ENCODE measurements at places on chromosomes 1 and 21. TPM values are rescaled to one million over a fixed set of nuclear protein-coding genes. Genes with fewer than 3 reads are reported as not detected.

DNA sequence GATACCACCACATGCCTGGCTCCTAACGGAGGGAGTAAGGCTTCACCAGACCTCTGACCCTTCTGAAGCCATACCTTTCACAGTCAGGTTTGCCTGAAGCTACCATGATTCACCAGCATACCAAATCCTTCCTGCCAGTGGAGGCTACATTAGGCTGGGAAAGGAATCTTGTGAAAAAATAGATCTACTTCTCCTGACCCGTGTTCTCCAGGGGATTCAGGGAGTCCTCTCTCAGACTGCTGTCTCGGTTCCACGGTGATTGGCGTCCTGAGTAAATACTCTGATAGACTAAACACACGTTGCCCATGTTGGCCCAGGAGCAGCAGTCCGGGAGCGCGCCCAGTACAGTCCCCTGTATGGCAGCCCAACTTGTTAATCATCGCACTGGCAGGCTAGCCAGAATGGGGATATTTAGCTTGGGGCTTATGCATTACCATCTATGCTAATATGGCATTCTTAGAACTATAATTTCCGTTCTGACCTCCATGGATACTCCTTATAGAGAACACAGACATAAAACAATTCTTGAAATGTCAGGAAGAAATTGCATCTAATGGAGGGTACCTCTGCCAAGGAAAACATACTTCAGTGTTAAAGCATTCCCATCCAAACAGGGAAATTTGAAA, 173.2 kb downstream of the ROR1 start:
- H3K27ac ChIP-seq: peak overlapping the region; percentile 96
- peak overlapping the region; percentile 6 for H3K4me3 ChIP-seq
- H3K4me1 ChIP-seq: peaks cover 99% of the 10 kb centered on the region
- no peaks in the 10 kb centered on the region for H3K27me3 ChIP-seq

GRCh38 chr1:56573311-56573710, 6.1 kb downstream of the PLPP3 start:
- H3K27ac ChIP-seq: no peak overlapping the region
- H3K4me3 ChIP-seq: no peak overlapping the region
- DNase-seq: no peak
- H3K4me1 ChIP-seq: peaks cover 56% of the 10 kb centered on the region
- peaks cover 2% of the 10 kb centered on the region for H3K36me3 ChIP-seq

DNA sequence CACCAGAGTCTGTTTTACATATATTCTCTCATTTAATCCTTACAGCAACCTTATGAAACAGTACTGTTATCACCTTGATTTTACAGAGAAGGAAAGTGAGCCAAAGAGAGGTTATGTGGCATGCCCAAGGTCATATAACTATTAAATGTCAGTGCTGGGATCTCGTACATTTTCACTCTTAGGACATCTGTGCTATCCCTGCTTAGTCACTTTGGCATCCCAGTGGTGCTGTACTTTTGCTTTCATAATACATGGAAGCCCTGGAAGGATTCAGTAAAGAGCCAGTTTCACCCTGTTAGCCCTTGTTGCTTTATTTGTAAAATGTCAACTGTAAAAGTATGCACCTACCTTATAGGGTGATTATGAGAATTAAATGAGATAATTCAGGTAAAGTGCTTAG, 104.4 kb downstream of the NFIA start:
- peaks cover 67% of the 10 kb centered on the region for H3K4me1 ChIP-seq
- DNase-seq: no peak
- no peak overlapping the region for H3K27ac ChIP-seq
- no peak overlapping the region for H3K4me3 ChIP-seq

FCN3 gene
- total RNA-seq: not detected

- H3K36me3 ChIP-seq: no peaks in the 10 kb centered on the region
- no peaks in the 10 kb centered on the region for H3K27me3 ChIP-seq
- no peak overlapping the region for H3K4me3 ChIP-seq
- H3K4me1 ChIP-seq: peaks cover 95% of the 10 kb centered on the region
- DNase-seq: no peak
These were observed 101.8 kb downstream of the ROR1 start for GRCh38 chr1:63875636-63876035.

DNA sequence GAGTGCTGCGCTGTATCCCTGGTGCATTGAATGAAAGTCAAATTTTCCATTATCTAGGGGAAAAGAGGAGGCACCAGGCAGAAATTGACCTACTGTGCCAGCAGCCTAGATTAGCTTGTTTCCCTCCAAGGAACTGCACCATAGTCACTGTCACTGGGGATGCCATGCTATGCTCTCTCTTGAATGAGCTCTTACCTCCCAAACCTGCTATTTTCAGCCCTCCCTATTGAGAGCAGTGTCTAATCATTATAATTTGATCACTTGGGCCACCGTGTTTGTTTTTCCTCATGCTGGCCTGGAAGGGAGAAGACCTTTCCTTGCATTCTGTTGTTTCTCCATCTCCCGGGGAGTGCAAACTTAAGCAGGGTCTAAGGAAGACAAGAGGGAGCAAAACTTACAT, 492.9 kb downstream of the SIPA1L2 start:
- H3K4me1 ChIP-seq: peaks cover 3% of the 10 kb centered on the region
- H3K4me3 ChIP-seq: no peak overlapping the region
- H3K27me3 ChIP-seq: no peaks in the 10 kb centered on the region
- H3K36me3 ChIP-seq: peaks cover 2% of the 10 kb centered on the region
- no peak overlapping the region for H3K27ac ChIP-seq

GRCh38 chr1:232682248-232682647, 52.3 kb upstream of the SIPA1L2 start:
- no peaks in the 10 kb centered on the region for H3K36me3 ChIP-seq
- DNase-seq: no peak
- H3K4me1 ChIP-seq: peaks cover 6% of the 10 kb centered on the region

DNA sequence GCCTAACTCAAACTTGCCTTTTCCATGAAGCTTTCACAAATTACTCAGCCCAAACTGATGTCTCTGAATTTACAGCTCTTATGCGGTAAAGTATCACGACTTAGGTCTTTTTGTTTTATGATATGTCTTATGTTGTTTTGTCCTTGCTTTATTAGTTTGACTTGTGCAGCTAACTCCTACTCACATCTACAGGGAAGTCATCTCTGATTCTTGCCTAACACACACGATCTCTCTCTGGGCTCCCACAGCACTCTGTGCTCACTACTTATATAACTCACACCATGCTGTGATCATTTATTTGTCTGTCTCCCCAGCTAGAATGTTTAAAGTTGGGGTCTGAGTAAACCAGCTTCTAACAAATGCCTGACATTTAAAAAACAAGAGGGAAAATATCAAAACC, 9.3 kb upstream of the PI4KB start:
- DNase-seq: no peak
- H3K36me3 ChIP-seq: no peaks in the 10 kb centered on the region
- H3K4me3 ChIP-seq: no peak overlapping the region
- H3K27ac ChIP-seq: no peak overlapping the region
- peaks cover 5% of the 10 kb centered on the region for H3K4me1 ChIP-seq

URB2 gene
- total RNA-seq: 11.7 TPM

- no peaks in the 10 kb centered on the region for H3K27me3 ChIP-seq
- peak; percentile 39 for DNase-seq
- no peaks in the 10 kb centered on the region for H3K36me3 ChIP-seq
- no peak overlapping the region for H3K4me3 ChIP-seq
- H3K27ac ChIP-seq: no peak overlapping the region
These were observed 68.9 kb upstream of the ACTRT2 start for GRCh38 chr1:2952371-2952770.

- H3K36me3 ChIP-seq: no peaks in the 10 kb centered on the region
- no peak overlapping the region for H3K4me3 ChIP-seq
- no peaks in the 10 kb centered on the region for H3K4me1 ChIP-seq
- DNase-seq: no peak
- H3K27ac ChIP-seq: no peak overlapping the region
These were observed 122.3 kb upstream of the BACE2 start for GRCh38 chr21:41045534-41046268.

DNA sequence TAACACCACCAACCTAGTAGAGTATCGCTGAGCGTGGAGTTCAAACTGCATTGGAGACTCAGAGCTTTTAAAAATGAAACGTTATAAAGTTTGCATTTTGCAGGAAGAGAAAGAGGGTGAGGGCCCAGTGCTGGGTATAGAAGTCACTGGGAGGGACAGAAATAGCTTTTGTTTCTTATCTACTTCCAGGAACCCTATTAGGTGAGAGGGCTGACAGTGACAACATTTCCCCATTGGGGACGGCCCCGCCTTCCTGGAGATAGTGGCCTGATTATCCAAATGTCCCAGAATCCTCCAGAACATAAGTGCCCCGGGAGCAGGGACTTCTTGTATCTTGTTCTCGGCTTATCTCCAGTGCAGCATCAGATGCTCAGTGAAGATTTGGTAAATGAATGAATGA, 574.9 kb downstream of the PTPRU start:
- peaks cover 23% of the 10 kb centered on the region for H3K27me3 ChIP-seq
- no peaks in the 10 kb centered on the region for H3K36me3 ChIP-seq
- no peak overlapping the region for H3K4me3 ChIP-seq
- no peak overlapping the region for H3K27ac ChIP-seq
- no peaks in the 10 kb centered on the region for H3K4me1 ChIP-seq

ARHGAP30 gene
- not detected for total RNA-seq

GRCh38 chr1:178581351-178582303, 68.7 kb downstream of the TEX35 start:
- H3K36me3 ChIP-seq: no peaks in the 10 kb centered on the region
- H3K4me3 ChIP-seq: no peak overlapping the region
- DNase-seq: no peak
- no peak overlapping the region for H3K27ac ChIP-seq
- no peaks in the 10 kb centered on the region for H3K4me1 ChIP-seq

DNA sequence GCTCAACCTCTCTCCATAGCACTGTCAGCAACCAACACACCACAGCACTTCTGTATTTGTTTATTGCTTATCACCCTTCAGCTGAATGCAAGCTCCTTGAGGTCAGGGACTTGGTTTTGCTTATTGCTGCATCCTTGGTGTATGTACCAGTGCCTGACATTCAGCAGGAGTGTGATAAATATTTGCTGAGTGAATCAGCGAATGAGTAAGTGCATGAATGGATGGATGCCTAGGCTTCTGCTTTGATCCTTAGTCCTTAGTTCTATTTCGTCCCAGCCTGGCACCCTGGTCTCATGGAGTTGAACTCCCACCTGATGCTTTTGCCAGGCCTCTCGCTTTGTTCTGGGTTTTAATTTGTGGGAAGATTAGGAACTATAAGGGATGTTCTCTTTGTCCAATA, 88.2 kb downstream of the ZSCAN20 start:
- no peaks in the 10 kb centered on the region for H3K4me1 ChIP-seq
- DNase-seq: no peak
- H3K27ac ChIP-seq: no peak overlapping the region
- no peak overlapping the region for H3K4me3 ChIP-seq
- peaks cover 17% of the 10 kb centered on the region for H3K27me3 ChIP-seq

GRCh38 chr1:15407580-15407979, 2.1 kb upstream of the EFHD2 start:
- H3K4me3 ChIP-seq: no peak overlapping the region
- H3K27me3 ChIP-seq: peaks cover 2% of the 10 kb centered on the region
- H3K27ac ChIP-seq: no peak overlapping the region
- H3K36me3 ChIP-seq: no peaks in the 10 kb centered on the region

GRCh38 chr1:51839094-51839493, 39.4 kb downstream of the NRDC start:
- no peak overlapping the region for H3K4me3 ChIP-seq
- peaks cover 14% of the 10 kb centered on the region for H3K4me1 ChIP-seq
- no peak for DNase-seq
- H3K36me3 ChIP-seq: peaks cover 11% of the 10 kb centered on the region

DNA sequence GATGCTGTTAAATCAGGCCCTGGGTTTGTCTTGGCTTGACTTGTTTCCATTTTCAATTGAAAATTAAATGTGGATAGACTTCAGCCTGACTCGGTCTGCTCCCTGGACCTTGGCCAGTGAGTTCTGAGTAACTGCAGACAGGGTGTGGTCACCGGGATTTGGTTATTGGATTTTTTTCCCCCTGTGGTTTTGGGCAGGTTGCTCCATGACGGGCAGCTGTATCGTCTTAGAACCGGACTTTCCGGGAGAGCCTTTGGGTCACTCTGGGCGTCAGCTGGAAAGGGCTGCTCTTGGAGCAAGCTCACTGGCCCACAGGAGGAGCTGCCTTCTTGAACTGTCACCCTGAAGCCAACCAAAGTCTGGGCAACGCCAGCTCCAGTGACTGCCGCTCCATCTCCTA, 75.0 kb downstream of the CLIC6 start:
- H3K4me3 ChIP-seq: no peak overlapping the region
- DNase-seq: no peak
- H3K27me3 ChIP-seq: peaks cover 3% of the 10 kb centered on the region
- H3K27ac ChIP-seq: no peak overlapping the region
- peaks cover 22% of the 10 kb centered on the region for H3K4me1 ChIP-seq

DNA sequence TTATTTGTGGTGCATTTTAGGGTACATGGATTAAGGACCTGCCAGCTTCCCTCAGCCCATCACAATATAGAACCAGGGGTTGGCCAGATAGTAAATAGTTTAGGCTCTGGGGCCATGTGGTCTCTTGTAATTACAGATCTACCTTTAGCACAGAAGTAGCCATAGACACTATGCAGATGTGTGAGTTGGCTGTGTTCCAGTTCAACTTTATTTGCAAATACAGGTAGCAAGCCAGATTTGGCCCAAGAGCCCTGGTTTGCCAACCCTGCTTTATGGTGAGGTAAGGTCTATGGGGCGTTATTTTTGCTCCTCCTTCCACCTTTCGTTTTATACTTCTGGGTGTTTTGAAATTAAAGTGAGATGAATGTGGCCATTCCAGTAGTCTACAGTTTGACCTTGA, 48.7 kb downstream of the MRPS6 start:
- H3K4me1 ChIP-seq: peaks cover 42% of the 10 kb centered on the region
- H3K36me3 ChIP-seq: peaks cover 6% of the 10 kb centered on the region
- H3K27ac ChIP-seq: no peak overlapping the region

PROK1 gene
- total RNA-seq: not detected

- no peak overlapping the region for H3K4me3 ChIP-seq
- peaks cover 20% of the 10 kb centered on the region for H3K4me1 ChIP-seq
- no peak overlapping the region for H3K27ac ChIP-seq
These were observed 95.1 kb upstream of the C1orf21 start for GRCh38 chr1:184291701-184292100.

DNA sequence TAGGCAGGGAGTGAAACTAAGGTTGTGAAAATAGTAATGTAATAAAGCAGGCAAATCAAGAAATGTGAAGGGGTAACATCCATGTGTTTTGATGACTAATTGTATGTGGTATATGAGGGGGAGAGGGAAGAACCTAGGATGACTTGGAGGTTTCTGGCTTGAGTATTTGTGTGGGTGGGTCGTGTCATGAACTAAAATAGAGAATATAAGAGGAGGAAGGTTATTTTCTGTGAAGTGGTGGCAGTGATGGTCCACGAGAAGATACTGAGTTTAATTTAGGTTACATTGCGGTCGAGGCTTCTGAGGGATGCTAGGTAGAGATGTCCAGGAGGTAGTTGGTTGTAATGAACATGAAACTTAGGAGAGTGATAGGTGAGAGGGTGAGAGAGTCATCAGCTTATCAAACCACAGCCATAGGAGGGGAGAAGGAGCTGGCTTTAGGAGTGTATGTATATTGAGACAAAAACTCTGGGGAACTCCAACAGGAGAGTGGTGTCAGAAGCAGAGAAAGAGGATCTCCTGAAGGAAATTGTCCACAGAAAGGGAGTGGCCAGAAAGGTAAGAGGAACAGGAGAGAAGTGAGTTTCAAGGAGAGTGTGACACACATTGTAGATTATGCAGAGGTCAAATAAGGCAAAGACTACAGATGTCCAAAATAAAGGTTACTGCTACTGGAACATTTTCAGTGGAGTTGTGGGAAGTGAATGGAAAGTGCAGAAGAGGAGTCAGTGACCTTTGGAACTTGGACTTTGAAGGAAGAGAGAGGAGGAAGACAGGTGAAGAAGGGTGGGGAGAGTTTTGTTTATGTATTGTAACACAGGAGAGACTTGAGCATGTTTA, 89.0 kb upstream of the MACF1 start:
- H3K27ac ChIP-seq: no peak overlapping the region
- no peaks in the 10 kb centered on the region for H3K27me3 ChIP-seq
- no peak overlapping the region for H3K4me3 ChIP-seq
- peaks cover 25% of the 10 kb centered on the region for H3K4me1 ChIP-seq
- no peak for DNase-seq

LIN9 gene
- 2.2 TPM for total RNA-seq

KRTAP10-12 gene
- not detected for total RNA-seq

Data from chondrocyte (in vitro differentiated cells).